ENCODE measurements at places on chromosomes 5 and 9. TPM values are rescaled to one million over a fixed set of nuclear protein-coding genes. Genes with fewer than 3 reads are reported as not detected.

The ELL2 gene
- total RNA-seq, result 9.3 TPM

The SLC6A18 gene
- not detected for total RNA-seq

The NUDT12 gene
- total RNA-seq, result 4.2 TPM

The ADAMTS16 gene
- total RNA-seq, result not detected

The APBA1 gene
- total RNA-seq, result 4.2 TPM

The VCAN gene
- total RNA-seq, result 9.6 TPM

The CORO2A gene
- total RNA-seq, result 0.18 TPM

The IL5 gene
- not detected for total RNA-seq

The IFNA13 gene
- total RNA-seq, result not detected

The ZFP2 gene
- 0.18 TPM for total RNA-seq

The SLC6A3 gene
- total RNA-seq, result not detected

The SHC3 gene
- 7.6 TPM for total RNA-seq

The DNAH5 gene
- total RNA-seq, result 0.09 TPM

The SH3RF2 gene
- total RNA-seq, result 4.3 TPM

The TSLP gene
- total RNA-seq, result 0.09 TPM

The ENTPD2 gene
- not detected for total RNA-seq

The NRARP gene
- 23.3 TPM for total RNA-seq

The HEMGN gene
- total RNA-seq, result not detected

The ANKRD31 gene
- total RNA-seq, result not detected

The LRRC19 gene
- total RNA-seq, result not detected

Measured in endothelial cell of coronary artery (primary cell).